Esophagus squamous epithelium (tissue), 5 donors: ENCODE measurements at places on chromosomes 11 and 22.

DNA sequence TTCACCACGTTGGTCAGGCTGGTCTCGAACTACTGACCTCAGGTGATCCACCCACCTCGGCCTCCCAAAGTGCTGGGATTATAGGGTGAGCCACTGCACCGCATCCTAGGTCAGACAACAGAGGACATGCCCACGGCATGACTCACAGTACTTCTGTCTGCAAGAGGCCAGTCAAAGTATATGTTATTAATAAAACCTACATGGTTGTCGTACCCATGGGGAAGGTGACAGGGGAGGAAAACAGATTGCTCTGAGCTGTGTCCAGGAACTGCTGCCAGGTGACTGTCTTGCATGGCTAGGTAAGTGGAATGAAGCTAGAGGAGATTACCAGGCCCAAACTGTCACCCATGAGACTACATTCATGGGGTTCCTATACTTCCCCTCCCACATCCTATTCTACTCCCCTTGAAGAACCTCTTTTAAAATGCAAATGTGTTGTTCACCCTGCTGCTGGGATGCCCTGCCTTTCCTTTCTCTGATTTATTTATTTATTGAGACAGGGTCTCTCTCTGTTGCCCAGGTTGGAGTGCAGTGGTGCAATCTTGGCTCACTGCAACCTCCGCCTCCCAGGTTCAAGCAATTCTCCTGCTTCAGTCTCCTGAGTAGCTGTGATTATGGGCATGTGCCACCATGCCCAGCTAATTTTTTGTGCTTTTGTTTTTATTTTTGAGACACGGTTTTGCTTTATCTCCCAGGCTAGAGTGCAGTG, 2.0 kb upstream of the NLRX1 start:
- no peak for DNase-seq

GRCh38 chr11:65574811-65575567, 864 bp upstream of the EHBP1L1 start:
- DNase-seq: no peak

GRCh38 chr11:73413256-73413655, 37.1 kb downstream of the RELT start:
- no peak for DNase-seq

GRCh38 chr11:65917434-65918210, 1.2 kb downstream of the C11orf68 start:
- DNase-seq: no peak

DNA sequence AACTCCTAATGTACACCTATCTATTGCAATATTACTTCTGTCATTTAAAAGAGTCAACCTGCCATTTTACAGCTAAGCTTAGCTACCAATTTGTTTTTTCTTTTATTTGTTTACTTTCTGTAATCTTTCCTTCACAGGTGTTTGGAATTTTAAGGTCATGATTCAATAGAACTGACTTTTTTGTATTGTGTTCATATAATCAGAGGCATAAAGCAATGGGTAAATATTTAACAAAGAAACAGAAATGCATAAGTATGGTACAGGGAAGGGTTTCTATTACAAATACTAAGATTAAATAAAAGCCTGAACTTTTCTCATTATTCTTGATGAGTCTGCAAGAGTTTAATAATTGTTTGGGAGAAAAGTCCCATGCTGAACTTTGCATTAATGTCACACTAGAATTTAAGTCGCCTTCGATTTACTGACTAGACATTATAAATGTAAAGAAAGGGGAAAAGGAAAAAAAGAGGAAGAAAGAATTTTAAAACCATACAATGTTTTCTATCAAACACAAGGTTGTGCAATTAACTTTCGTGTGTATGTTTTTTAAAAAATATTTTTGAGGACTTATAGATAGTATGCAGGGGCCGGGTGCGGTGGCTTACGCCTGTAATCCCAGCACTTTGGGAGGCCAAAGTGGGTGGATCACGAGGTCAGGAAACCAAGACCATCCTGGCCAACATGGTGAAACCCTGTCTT, 35.0 kb upstream of the HIPK3 start:
- DNase-seq: no peak

DNA sequence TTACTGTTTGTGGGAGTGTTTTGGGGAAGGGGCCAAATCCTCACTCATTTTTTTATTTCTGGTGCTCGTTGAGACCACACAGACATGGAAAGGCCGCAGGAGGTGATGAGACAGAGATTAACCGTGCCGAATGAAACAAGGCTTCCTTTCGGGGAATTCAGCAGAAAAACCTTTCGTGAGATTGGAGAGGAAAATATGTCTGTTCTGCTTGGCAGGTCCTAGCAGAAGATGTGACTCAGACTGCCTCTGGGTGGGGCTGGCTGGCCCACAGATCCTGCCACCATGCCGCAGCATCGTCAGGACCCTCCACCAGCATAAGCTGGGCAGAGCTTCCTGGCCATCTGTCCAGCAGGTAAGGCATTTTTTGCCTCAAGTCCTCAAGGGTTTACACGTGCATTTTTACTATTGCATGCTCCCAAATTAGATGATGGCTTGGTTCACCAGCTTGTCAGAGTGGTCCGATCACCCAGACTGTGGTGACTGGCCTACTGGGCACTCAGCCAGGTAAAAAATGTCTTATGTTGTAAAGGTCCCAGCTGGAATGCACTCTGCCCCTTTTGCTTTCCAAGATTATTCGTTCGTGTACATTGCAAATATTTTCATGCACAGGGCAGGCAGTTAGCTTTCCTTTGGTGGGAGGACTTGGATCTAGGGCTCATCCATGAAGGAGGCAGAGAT, 1.5 kb downstream of the DDB2 start:
- DNase-seq: no peak

GRCh38 chr11:92784331-92784730, 185.1 kb upstream of the MTNR1B start:
- no peak for DNase-seq

- DNase-seq: no peak
Observed at GRCh38 chr11:35418282-35419183, 825 bp downstream of the SLC1A2 start.

DNA sequence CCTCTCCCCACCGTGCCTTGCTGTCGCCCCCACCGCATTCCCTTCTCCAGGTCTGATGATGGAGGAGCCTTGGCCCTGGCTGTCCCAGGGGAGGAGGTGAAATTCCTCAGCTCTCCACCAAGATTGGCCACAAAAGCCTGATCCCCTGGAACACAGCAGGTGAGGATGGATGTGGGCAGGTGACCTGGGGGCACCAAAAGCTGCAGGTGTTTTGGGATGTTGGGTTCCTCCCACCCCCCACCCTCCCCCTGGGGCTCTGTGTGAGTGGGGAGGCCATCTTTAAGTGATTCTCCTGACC, 639 bp downstream of the TRIOBP start:
- no peak for DNase-seq

- no peak for DNase-seq
Observed at GRCh38 chr11:85810521-85810870, 445 bp downstream of the SYTL2 start.

GRCh38 chr22:41482319-41482935, 13.5 kb downstream of the ACO2 start:
- DNase-seq: no peak

DNA sequence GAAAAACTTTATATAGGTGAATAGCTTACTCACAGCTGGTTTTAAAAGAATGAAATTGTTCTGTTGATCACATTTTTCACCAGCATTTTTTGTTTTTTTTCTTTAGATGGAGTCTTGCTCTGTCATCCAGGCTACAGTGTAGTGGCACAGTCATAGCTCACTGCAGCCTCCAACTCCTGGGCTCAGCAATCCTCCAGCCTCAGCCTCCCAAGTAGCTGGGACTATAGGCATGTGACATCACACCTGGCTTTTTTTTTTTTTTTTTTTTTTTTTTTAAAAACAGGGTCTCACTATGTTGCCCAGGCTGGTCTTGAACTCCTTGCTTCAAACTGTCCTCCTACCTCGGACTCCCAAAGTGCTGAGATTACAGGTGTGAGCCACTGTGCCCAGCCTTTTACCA, 3.6 kb downstream of the PACS1 start:
- DNase-seq: no peak

DNA sequence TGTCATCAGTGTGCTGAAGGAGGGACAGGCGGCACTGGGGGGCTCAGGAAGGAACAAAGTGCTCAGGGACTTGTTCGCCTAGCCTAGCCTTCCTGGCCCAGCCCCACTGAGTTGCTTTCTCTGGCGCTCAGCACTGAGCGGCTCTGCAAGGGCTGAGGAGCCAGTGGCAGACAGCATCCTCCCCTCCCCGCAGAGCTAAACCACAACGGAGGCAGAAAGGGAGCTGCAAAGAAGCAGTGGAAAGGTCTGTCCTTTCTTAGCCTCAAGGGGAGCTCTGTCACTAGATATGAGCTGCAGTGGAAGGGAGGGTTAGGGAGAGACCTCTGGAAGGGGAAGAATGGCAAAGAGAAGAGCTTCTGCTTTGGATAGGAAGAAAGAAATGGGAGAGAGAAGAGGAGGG, 89.7 kb upstream of the PHOX2A start:
- no peak for DNase-seq

DNA sequence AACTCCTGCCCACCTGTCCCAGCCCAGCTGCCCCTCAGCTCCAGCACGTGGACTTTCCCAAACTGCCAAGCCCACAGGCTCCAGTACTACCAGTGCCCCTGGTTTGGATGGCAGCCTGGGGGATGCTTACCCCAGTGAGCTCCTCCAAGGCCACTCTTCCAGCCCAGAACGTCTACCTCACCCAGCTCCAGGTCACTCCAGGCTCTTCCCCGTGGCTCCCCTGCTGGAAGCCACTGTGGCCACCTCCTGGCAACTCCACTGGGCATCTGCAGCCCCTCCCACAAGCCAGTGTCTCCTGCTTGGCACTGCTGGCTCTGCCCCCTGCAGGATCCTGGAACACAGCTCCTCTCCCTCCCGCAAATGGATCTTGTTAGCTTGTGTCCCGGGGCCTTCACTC, 29.3 kb downstream of the LMO1 start:
- DNase-seq: no peak

DNA sequence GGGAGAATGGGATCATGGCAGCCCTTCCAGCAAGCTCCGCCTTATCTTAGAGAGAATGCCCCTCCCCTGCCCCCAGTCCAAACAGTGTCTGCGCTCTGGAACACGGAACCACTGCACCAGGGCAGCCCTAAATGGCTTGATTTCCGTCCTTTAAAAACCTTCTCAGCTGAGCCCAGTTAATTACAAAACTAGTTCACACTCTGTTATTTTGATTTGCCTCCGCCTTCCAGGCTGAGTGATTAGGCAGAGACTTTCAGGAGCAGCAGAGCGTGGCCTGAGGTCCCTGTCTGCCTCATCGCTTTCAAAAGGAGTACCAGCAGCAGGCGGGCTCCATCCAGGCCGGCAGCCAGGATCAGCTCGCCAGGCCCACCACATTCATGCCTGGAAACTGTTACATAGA, 313.0 kb downstream of the BRD1 start:
- no peak for DNase-seq

GRCh38 chr11:86116386-86116726, 47.5 kb upstream of the PICALM start:
- no peak for DNase-seq

DNA sequence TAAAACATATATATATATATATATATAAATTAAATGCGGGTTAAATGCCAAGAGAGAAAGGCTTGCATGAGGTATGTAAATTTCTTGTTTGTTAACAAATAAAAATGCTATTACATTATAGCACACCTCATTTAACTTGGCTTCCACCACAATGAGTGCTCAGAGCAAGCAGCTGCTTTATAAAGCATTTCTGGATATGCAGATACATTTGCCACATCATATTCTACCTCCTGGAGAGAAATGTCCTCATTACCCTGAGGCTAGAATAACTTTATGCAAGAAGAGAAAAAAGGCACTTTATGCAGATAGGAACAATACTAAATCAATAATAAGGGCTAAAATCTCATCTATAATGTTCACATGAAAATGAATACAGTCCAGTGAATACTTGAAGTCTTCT, 181.7 kb upstream of the CCDC90B start:
- DNase-seq: no peak

DNA sequence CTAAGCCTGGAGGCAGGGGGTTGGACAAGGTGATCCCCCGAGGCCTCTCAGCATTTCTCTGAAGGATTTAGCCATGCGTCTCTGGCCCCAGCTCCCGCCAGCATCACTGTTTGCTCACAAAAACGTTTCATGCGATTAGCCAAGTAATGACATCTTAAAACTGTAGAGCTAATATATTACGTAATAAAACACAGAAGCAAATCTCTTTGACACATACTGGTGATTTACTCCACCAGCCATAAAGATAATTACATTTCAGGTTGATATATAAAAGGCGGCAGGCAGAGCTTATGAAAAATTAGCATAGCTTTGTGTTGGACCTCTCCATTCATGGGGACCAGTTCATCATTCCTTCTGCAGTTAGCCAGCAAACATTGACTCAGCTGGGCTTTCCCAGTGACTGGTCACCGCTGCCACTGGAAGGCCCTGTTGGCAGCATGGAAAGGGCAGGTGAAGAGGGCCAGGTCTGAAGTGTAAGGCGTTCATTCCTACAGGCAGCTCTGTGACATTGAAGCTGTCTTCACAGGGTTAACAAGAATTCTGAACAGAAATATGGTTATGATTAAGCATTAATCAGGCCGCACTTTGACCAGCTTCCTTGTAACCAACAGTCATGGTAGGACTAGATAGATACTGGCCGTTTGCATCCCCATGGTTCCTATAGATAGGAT, 150.3 kb downstream of the NECTIN1 start:
- DNase-seq: no peak

DNA sequence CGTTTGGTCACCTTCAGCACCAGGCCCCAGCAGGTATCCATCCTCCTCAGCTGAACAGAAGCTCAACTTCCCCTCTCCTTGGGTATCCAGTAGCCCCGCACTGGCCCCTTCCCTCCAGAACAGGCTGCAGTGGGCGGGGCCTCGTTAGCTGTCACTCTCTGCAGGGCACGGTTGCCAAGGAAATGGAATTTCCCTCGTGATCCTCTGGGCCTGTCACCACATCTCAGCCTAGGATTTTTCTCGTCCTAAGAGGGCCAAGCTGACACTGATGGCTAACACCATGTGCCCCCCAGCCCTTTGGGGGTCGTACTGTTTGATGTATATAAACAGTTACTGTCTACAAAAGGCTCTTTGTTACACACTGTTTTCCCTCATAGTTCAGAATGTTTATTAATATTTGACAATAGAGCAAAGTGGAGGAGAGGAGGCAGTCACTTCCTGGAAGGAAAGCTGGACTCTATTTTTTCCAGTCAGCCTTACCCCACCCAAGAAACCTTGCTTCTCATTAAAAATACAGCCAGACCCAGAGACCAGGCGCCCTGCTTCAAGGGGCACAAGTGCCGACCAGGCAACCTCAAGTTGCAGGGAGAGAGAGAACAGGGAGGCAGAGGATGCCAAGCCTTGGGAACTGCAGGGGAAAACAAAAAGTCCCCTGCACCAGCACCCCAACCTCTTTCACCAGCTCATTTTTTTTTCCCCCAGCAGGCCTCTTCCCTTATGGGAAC, 44.5 kb downstream of the FEZ1 start:
- no peak for DNase-seq
